ENCODE measurements at places on chromosomes 1 and 21. TPM values are rescaled to one million over a fixed set of nuclear protein-coding genes. Genes with fewer than 3 reads are reported as not detected.

GRCh38 chr1:227916655-227917054, 31.1 kb downstream of the WNT9A start:
- peak; percentile 7 for DNase-seq

- DNase-seq = peak; percentile 43
These were observed 8.2 kb downstream of the TBX15 start for GRCh38 chr1:118979754-118980575.

DNA sequence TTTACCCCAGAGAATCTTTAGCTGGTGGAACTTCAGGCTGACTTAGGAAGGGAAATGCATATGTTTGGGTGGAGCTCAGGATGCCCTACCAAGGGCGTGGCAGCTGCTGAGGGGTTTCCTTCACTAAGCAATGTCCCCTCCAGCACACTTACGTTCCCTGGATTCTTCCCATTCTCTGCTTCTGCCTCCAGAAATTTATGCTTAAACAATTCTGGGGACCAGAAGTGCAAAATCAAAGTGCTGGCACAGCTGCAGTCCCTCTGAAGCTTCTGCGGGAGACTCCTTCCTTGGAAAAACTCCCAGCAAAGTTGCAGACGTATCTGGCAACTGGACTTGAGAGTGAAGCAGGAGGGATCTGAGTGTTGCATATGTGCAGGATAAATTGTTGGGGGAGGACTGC, 402.8 kb downstream of the PCP4 start:
- no peak for DNase-seq

DNA sequence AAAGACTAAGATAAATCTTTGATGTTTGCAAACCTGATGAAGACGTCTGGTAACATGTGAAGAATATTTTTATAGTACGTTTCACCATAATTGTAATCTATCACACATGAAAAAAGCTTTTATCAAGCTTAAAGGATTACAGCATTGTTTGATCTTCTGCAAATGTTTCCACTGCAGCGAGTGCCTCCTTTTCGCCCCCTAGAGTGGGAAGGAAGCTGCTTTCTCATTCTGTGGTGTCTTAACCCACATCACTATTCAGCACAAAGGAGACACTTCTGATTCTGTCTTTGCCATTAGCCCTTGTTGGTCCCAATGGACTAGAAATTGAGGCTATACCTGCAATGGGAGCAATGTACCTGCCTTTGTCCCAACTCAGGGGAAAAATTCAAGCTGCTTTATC, 46.0 kb upstream of the IL12RB2 start:
- DNase-seq = no peak

GRCh38 chr1:16212251-16212961, at the start of gene ARHGEF19:
TSS of gene ARHGEF19 (minus strand) at chr1:16212652. CDS start at chr1:16209054, 3,598 bp downstream.
- no peak for DNase-seq

DNA sequence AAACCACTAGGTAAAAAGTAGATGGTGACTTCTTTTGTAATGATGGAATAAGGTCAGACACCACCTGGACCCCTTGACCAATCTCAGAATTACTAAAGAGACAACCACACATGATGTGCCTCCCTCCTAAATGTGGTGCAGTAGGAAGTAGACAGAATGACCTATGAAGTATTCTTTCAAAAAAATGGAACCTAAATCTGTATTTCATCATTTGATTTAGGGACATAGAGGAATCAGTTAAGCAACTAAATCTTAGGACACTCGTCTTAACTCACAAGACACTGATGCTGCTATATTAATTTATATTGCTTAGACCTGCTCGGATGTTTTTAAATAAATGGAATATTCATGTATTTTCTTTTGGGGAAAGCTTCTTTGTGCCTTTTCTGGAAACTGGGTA, 80.9 kb upstream of the IRF2BP2 start:
- no peak for DNase-seq

DNA sequence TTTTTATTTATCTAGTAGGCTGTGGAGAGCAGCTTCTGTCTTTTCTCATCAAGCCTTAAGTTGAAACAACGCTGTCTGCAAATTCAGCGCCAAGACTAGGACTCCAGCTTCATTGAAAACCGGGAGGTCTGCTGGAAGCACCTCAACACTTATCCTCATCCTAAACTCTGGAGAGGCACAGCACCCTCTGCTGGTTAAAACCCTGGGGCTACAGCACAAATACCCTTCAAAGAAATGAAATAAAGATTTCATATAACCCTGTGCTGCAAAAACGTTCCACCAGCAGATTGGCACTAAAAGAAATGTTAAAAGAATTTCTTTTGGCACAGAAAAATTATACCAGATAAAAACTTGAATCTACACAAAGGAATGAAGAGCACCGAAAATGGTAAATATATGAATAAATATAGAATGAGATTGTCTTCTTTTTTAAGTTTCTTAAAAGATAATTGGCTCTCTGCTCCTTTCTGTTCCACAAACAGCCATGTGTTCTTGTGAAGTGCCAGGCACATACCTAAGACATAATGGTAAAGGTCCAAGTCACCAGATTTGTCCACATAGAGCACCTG, 227.7 kb upstream of the SAMSN1 start:
- peak; percentile 70 for DNase-seq

DNA sequence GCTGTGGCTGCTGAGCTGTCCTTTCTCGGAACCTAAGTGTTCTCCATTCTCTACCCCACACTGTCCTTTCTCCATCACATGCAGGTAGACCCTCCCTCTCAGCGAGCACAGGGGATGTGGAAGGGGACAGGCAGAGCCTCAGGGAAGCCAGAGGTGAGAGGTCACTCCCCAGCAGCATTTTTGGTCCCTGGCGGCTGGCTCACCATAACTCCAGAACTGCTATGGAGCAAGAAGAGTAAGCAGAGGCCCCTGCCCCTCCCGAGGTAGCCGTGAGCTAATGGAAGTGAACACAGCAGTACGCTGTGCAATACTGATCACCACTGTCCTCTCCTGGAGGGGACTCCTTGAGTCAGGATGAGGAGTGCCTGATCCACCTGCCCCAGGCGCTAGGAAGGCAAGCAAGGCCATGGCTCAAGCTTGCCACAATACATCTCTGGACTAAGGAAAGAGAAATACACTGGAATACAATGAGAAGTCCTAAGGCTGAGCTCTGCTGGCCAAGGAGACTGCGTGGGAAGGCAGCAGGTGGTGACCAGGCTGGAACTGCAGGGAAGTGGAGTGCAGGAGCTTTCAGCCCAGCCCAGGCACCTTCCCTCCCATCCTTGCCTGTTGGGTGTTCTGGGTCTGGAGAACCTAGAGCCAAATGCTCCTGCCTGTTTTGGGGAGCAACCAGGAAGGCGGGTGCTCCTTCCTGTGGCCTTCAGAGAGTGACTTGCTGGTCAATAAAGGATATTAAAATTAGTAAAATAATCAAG, 96.2 kb downstream of the LAMC2 start:
- no peak for DNase-seq

DNA sequence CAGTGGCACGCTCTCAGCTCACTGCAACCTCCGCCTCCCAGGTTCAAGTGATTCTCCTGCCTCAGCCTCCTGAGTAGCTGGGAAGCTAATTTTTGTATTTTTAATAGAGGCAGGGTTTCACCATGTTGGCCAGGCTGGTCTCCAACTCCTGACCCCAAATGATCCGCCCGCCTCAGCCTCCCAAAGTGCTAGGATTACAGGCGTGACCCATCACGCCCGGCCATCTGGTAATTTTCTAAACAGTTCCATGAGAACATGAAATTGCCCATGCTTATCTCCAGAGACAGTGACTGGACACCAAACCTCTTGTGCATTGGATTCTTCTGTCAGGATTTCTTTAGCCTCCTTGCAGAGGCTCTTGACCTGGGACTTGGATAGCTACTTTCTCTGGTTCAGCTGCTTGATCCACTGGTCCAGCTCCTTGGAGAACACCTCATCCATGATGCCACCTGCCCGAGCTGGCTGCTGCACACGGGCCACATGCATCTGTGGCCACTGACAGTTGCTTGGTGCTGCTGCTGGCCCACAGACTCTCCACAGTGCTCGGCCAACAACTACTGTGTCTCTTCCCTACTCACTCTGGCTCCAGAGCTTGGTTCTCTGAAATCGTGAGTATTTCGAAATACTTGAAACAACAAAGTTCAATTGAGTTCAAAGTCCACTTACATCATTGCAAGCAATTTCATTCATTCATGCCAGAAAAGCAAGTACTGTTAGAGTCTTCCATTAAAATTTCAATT, 40.0 kb upstream of the CTPS1 start:
- DNase-seq = no peak

- DNase-seq = no peak
These were observed 917 bp downstream of the KIAA0040 start for GRCh38 chr1:175191659-175192058.

- no peak for DNase-seq
These were observed 7.1 kb upstream of the KIF14 start for GRCh38 chr1:200627575-200628222.

Gene ESPN
- total RNA-seq = 25.7 TPM

Gene KRTAP11-1
- total RNA-seq = not detected

Gene CYYR1
- 40.7 TPM for total RNA-seq

Gene NEXN
- 0.76 TPM for total RNA-seq

All from glutamatergic neuron (in vitro differentiated cells).